ENCODE measurements at places on chromosomes 3 and 15.
A peak's percentile ranks its signal among the peaks of the same experiment; 100 is the strongest.

DNA sequence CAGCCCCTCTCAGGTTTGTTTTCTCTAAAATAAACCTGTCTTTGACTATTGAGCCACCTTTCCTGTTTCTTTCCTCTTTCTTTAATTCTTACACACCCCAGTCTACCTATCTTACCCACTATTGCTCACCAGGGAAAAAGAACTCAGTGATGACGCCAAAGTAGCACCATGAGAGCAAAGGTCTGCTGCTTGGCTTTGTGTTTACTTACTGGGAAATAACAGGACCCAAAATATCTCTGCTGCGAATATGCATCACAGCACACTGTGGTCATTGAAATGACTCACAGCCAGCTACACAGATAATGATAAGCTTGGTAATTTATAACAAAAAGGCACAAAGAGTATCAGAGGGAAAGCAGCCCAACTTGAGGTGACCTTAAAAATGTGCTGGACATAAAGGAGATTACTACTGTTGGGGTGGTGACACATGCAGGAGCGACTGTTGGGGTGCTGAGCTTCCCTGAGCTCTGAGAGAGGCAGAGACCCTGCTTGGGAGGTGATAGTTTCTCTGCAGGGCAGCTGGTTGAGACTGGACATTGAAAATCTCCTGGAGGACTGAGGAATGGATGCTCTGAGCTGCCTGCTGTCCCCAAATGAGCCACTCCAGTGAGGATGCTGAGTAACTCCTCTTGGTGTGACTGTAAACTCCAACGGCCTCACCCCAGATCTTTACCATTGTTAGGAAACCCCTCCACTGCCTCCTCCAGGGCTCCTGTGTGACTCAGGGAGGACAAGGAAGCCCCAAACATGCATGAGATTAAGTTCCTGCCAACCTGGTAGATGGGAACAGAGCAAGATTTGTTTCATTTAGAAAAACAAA lies 14.5 kb downstream of the EFCAB12 start:
- peak; percentile 38 for DNase-seq

DNA sequence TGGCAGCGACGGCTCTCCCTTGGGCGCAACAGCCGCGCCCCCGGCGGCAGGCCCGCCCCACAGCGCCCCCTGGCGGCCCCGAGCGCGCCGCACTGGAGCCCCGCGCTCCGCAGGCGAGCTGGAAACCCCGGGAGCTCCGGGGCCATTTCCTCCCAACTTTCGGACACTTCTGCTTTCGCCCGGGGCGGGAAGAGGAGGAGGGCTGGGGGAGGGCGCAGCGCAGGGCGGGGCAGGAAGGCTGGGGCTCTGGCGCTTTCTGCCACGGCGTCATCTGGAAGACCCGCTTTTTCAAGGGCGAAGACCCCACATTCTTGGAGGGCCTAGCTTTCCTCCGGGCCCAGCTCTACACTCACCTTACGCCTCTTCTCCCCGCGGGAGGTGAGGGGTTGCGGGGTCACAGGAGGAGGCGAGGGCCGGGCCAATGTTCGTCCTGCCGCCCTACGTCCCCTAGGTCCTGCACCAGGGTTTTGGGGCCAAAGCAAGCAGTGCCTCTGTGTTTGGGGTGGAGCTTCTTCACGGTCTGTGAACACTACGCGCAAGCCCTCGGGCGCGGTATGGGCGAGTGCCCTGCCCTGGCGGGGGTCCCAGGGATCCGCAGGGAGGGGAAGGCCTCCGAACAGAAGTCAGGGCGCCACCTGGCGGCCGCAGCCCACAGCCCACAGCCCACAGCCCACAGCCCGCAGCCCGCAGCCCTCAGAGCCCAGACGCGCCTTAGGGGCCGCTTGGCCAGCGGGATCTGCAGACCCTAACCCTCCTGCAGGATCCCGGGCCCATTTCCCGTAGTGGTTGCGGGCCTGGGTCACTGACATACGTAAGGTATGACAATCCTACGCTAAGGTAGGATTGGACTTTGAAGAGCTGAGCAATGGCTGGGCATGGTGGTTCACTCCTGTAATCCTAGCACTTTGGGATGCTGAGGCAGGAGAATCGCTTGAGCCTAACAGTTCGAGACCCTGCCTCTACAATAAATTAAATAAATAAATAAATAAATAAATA lies 31.1 kb downstream of the FOXL2 start:
- DNase-seq, result peak; percentile 87

- no peak for DNase-seq
Observed at GRCh38 chr3:126962756-126963155, 20.2 kb upstream of the PLXNA1 start.

DNA sequence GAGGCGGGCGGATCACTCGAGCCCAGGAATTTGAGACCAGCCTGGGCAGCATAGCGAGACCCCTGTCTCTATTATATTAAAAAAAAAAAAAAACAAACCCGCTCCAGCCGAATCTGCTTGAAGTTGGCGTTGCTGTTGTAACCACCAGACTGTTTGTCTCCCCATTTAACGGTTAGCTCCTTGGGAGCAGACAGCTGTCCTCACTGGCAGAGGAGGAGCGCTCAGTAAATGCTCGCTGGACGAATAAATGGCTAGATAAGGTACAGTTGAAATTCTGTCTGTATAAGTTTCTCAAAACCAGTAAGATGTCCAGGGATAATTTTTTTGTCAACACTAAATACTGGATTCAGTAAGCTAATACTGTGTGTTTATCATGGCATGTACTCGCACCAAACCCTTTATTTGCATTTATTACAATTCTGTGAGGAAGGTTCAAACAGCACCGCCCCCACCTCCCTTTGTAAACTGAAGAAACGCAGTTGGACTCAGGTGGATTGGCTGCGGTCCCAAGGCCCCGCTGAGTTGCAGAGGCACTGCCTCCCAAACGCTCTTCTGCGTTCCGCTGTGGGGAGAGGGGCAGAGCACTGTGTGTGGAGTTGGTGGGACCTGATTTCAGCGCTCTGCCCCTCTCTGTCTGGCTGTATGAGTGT lies 1.1 kb downstream of the RCCD1 start:
- no peak for DNase-seq

DNA sequence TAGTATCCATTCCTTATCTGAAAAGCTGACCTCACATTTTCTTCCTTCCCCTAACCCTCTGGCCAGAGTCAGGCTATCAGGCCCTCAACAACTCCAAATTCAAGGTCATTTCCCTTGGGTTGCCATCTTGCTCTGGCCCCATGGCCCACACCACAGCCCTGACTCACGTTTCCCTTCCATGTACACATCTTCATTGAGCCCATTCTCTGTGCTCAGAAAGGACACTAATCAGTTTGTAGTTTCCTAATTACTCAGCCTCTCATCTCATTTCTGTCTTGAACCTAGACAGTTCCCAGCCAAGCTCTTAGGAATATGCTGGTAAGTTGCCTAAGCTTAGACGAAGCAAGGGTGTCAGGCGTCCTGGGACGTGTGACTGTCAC lies 14.9 kb downstream of the TGM5 start:
- no peak for DNase-seq

DNA sequence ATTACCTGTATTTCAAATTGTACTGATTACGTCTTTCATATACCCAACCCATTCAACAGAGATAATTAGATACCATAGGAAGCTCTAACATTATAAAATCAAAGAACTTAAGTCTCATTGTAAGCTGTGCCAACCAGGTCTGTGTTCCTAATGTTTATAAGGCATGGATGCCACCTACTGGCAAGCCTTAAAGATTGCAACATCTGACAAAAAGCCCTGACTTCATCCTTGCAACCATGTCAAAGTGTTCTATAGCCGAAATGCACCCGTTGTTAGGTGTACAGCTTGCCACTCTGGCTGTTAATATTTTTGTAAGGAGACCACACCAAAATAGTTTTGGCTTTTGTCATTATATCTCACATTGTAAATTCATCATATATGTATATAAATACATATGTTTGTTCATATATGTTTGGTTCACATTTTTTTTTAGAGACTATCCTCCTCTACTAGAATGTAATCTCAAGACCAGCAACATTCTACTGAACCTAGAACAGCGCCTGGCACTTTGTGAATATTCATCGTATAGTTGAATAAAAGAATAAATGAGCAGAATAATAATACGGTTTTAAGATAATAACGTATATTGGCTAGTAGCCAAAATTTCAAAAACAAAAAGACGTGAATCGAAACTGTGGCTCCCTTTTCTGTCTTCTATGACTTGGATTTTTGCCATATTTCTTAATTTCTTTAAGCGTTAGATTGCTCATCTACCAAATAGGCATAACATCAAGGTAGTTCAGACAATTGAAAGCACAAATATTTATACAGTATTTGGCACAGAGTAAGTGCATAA lies 258.1 kb downstream of the TBL1XR1 start:
- DNase-seq, result peak; percentile 30

GRCh38 chr15:39472621-39473297 lies 108.1 kb upstream of the THBS1 start:
- no peak for DNase-seq

DNA sequence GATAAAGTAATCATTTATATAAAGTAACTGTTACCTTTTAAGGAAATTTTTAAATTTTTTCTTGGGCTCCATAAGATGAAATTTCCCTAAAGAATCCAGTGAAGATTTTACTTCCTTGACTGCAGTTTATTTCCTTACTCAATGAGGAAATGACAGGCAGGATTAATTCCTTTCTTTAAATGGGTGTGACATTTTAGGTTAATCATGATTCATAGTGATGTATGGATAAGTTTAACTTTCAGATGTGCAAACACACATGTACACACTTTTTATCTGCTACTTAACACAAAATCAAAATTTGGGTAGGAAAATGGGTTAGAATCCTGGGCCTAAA lies 11.2 kb upstream of the LEO1 start:
- no peak for DNase-seq

- no peak for DNase-seq
Observed at GRCh38 chr15:31157644-31158069, 56.1 kb upstream of the TRPM1 start.

DNA sequence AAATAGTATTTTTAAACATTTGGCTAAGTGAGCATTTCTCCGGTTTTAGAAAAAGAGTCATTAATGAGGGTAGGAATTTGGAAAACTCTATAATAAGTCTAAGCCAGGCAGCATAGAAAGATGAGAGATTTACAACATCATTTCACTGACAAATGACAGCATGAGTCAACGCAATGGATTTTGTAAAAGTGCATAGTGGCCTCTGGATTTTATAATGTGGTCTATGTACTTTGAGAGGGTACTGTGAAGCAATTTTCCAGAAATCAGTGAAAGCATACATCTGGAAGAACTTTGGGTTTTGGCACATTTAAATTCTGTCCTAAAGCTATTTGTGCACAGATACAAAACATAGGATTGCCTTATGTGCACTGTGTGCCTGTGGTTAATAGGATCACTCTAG lies 130.8 kb upstream of the CCNL1 start:
- no peak for DNase-seq
